Activated CD4-positive, alpha-beta T cell treated with anti-CD3 and anti-CD28 coated beads, Interleukin-2, amount 50 U/mL, for 16 hours (primary cell): ENCODE measurements at places on chromosomes 11 and 22.

DNA sequence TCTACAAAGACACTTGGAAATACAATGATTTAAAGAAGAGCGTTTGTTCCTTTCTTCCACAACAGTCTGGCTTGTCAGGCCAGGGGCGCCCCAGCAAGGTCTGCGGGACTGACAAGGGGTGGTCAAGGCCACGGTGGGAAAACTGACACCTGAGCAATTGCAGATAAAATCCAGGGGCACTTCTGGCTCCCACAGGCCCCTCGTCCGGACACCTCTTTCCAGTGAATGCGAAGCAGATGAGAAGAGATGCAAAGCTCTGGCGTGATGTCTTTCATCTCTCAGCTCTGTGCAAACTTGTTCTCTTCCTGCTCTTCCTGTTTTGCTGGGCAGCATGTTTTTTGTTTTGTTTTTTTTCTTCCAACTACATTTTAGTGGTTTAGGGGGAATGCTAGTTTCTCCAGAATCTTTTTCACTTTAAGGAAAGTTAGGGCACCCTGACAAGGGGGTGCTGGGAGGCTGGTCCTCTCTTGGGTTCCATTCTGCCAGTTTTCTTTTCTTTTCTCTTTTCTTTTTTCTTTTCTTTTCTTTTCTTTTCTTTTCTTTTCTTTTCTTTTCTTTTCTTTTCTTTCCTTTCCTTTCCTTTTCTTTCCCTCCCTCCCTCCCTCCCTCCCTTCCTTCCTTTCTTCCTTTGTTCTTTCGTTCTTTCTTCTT lies 11.1 kb upstream of the CBX6 start:
- DNase-seq = no peak

- DNase-seq = no peak
These were observed 30.4 kb downstream of the NEAT1 start for GRCh38 chr11:65452806-65453490.

DNA sequence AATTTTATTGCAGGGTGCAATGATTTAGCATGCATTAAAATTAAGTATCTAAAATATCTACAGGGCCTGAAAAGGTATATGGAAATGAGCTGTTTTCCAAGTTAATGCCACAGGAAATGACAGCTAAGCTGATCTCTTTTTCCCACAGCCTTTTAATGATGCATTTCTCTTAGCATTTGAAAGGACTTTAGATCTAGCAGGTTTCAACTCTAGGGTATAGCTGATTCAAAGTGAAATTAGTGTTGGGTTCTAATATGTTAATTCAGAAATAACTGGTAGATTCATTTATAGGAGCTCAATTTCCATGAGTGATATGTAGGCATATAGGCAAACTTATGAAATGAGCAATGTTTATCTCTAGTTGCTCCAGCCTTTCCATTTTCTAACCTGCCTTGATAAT lies 274.2 kb downstream of the CASP12 start:
- DNase-seq = peak; percentile 41

DNA sequence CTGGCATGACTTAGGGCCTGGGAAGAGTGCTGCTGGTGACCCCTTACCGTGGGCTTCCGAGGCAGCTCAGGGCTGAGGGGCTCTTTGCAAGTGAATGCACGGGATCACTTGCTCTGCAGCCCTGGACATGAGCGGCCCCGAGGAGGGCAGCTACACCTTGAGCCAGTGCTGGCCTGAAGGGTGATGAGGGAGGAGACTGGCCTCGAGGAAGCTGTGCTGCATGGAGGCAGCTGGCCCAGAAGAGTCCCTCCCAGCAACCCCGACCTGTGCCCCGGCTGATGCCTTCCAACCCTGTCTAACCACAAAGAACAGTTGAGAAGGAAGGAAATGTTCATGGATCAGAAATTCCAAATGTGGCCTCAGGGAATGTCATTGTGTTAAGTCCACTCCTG lies 45.2 kb downstream of the TBX1 start:
- no peak for DNase-seq

GRCh38 chr11:111107501-111107900 lies 138.0 kb upstream of the POU2AF2 start:
- no peak for DNase-seq

DNA sequence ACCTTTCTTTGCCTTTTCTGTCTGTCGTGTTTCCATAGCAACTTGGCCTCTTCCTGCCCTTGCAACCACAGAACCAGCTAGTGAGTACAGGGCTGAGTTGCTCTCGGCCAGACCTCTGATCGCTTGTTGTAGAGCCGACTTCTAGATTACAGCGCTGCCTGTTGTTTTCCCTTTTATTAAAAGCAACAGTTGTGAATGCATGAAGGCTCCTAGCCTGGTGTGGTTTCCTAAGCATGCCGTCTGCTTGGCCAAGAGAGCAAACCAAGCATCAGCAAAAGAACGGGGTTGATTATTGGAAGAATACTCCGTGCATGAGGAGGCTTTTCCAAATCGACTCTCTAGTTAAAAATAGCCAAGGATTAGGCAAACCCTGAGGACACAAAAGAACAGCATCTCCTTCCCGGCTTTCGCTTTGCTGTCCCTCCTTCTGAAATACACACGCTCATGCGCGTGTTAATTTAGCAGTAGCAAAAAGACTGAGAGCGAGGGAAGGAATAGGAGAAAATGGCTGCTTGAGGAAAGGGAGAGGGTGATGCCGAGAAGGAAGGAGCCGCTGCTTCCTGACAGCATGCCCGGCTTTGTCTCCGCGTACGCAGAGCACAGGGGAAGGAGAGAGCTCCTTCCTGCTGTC lies 71.5 kb upstream of the TTC12 start:
- peak; percentile 70 for DNase-seq
